ENCODE measurements at places on chromosomes 13 and 19.
A peak's percentile ranks its signal among the peaks of the same experiment; 100 is the strongest.

- DNase-seq: no peak
Observed at GRCh38 chr19:58407658-58408151, 744 bp upstream of the ZNF584 start.

- no peak for DNase-seq
Observed at GRCh38 chr13:111490611-111491010, 170.2 kb downstream of the TEX29 start.

- DNase-seq: no peak
Observed at GRCh38 chr19:53549340-53549739, 11.4 kb downstream of the ZNF331 start.

GRCh38 chr13:79837741-79838450 is 356.9 kb downstream of the NDFIP2 start:
- DNase-seq: no peak

- no peak for DNase-seq
Observed at GRCh38 chr13:97515643-97516042, 81.7 kb downstream of the RAP2A start.

DNA sequence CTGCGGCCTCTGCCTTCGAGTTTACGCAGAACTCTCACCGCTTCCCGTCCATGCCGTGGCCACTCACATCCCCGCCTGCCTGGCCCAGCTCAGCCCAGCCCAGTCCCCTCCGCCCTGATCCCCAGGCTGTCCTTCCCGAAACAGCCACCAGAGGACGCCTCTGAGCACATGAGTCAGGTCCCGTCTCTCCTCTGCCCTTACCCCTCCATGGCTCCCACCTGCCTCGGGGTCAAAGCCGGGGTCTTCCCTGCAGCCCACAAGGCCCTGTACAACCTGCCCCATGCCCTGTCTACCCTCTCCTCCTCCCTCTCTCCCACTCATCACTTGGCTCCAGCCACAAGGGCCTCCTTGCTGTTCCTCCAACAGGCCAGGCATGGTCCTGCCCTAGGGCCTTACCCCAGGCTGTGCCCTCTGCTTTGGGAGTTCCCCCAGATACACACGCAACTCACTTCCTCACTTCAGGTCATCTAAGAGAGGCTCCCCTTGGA is 8.1 kb upstream of the SEMA6B start:
- peak; percentile 62 for DNase-seq
